ENCODE measurements at places on chromosomes 11 and 22.

- H3K4me3 ChIP-seq = no peak overlapping the region
- H3K27ac ChIP-seq = no peak overlapping the region
- DNase-seq = no peak
Observed at GRCh38 chr11:67051180-67051893, 5.3 kb upstream of the RHOD start.

DNA sequence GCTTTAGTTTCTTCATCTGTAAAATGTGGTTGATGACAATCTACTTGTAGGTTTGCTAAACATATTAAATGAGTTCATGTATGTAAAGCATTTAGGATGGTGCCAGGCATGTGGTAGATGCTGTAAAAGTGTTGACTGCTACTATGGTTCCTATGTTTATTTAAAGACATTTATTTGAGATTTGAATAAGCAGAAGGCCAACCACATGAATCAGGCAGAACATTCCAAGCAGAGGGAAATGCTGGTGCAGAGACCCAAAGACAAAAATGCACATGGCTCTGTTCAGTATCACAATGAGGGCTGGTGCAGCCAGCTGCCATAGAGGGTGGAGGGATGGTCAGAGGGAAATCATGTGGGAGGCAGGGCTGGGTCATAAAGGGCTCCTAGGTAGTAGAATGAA lies 156.2 kb upstream of the PDGFD start:
- H3K4me1 ChIP-seq = no peaks in the 10 kb centered on the region
- no peak overlapping the region for H3K27ac ChIP-seq
- peak; percentile 63 for DNase-seq
- no peaks in the 10 kb centered on the region for H3K27me3 ChIP-seq

- no peak overlapping the region for H3K4me3 ChIP-seq
- H3K36me3 ChIP-seq = no peaks in the 10 kb centered on the region
- H3K4me1 ChIP-seq = no peaks in the 10 kb centered on the region
- H3K27me3 ChIP-seq = peaks cover 34% of the 10 kb centered on the region
- no peak overlapping the region for H3K27ac ChIP-seq
Observed at GRCh38 chr22:27171212-27171611, 513.8 kb downstream of the MIAT start.

DNA sequence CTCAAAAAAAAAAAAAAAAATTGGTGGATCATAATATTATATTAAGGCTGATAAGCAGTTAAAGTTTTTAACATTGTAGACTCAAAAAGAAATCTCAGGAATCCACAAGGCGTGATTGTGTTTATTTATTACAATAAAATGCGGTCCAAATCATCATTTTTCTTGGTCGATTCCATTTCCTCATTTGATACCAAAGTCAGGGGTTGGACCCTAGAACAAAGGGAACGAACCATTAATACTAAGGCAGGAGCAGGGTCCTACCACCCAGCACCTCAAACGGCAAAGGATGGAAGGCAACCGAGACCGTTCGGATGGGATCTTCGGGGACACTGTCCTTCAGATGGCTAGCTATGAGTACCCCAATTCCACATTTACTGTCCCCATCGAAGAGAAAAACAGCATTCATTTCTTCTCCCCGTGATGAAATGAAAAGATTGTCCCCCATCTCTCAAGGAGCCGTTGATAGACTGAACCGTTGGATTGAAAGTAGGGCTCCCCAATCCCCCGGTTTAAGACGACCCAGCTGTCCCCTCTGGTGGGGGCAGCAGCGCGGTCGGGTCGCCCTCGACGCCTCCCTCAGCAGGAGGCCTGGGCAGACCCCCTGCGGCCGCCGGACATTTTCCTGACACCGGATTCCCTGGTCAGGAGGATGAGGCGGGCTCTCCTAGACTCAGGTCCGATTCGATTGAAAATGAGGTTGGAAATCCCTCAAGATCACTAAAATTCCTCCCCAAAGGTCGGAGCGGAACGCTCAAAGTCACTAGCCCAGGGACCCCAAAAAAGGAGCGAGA lies 607 bp downstream of the DMC1 start:
- H3K4me1 ChIP-seq = no peaks in the 10 kb centered on the region
- H3K36me3 ChIP-seq = no peaks in the 10 kb centered on the region
- H3K4me3 ChIP-seq = peak overlapping the region; percentile 45

- DNase-seq = no peak
- no peaks in the 10 kb centered on the region for H3K4me1 ChIP-seq
- H3K36me3 ChIP-seq = no peaks in the 10 kb centered on the region
- H3K4me3 ChIP-seq = no peak overlapping the region
- H3K27ac ChIP-seq = no peak overlapping the region
Observed at GRCh38 chr11:106105986-106106385, 28.5 kb downstream of the AASDHPPT start.

GRCh38 chr11:33000181-33000580 lies 15.5 kb upstream of the DEPDC7 start:
- peaks cover 12% of the 10 kb centered on the region for H3K4me1 ChIP-seq
- H3K36me3 ChIP-seq = no peaks in the 10 kb centered on the region
- DNase-seq = peak; percentile 89
- no peak overlapping the region for H3K4me3 ChIP-seq
- H3K27ac ChIP-seq = peak overlapping the region; percentile 71

GRCh38 chr11:126375726-126376125 lies 20.2 kb downstream of the ST3GAL4 start:
- no peak overlapping the region for H3K27ac ChIP-seq
- no peaks in the 10 kb centered on the region for H3K27me3 ChIP-seq
- no peak overlapping the region for H3K4me3 ChIP-seq
- no peaks in the 10 kb centered on the region for H3K36me3 ChIP-seq
- peak; percentile 86 for DNase-seq

GRCh38 chr11:111729831-111730311 lies 36.3 kb downstream of the PPP2R1B start:
- H3K4me3 ChIP-seq = no peak overlapping the region
- peaks cover 22% of the 10 kb centered on the region for H3K36me3 ChIP-seq

DNA sequence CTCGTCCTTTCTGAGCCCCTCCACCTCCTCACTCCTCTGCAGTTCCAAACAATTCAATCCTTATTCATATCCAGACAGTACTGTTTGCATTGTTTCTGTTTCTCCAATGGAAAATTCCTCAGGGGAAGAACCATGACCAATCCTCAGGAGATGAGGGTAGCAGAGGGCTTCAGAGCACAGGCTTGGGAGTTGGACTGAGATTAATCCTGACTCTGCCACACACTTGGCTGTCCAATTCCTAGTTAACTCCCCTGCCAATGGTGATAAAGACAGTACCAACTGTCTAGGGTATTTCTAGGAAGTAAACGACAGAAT lies 58.0 kb downstream of the MICAL3 start:
- DNase-seq = no peak
- no peak overlapping the region for H3K27ac ChIP-seq
- H3K4me1 ChIP-seq = peaks cover 30% of the 10 kb centered on the region
- peaks cover 2% of the 10 kb centered on the region for H3K36me3 ChIP-seq

DNA sequence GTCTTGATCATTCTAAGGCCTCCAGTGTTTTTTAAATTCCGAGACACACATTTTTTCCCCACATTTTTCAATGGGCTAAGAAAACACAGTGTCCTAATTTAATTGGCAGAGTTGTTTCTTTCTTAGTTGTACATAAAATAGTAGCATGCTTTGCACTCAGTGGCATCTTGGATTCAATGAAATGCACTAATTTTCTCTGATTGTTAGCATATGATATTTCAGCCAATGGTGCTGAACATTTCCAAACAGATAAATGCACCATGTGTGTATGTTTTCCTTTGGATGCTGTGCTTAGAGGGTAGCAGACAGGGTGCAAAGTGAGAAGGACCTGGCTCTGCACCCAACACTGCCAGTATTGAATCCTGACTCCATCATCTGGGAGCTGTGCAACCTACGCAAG lies 103.5 kb downstream of the LDLRAD3 start:
- peaks cover 4% of the 10 kb centered on the region for H3K4me1 ChIP-seq
- no peak overlapping the region for H3K27ac ChIP-seq
- no peak for DNase-seq
- no peaks in the 10 kb centered on the region for H3K27me3 ChIP-seq
- no peak overlapping the region for H3K4me3 ChIP-seq

DNA sequence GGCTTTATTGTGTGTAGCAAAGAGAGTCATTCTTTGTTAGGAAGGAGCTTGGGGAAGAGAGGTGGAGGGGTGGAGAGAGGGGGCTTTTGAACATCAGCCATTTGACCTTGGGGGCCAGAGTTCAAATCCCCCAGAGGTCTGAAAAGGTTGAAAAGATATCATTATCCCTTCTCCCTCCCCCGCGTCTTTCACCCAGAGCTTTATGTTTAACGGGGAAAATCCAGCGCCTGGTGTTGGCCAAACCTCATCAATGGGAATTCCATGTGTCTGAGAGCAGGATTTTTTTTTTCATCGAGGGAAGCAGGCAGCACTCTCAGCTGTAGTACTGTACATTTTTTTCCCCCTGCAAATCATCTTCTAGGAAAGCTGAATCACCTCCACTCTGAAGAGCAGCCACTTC lies 122.4 kb upstream of the HSD17B12 start:
- no peak overlapping the region for H3K4me3 ChIP-seq
- peaks cover 57% of the 10 kb centered on the region for H3K27me3 ChIP-seq
- no peaks in the 10 kb centered on the region for H3K36me3 ChIP-seq
- no peaks in the 10 kb centered on the region for H3K4me1 ChIP-seq
- H3K27ac ChIP-seq = no peak overlapping the region

- H3K4me3 ChIP-seq = no peak overlapping the region
- peaks cover 9% of the 10 kb centered on the region for H3K27me3 ChIP-seq
- H3K36me3 ChIP-seq = no peaks in the 10 kb centered on the region
- H3K27ac ChIP-seq = no peak overlapping the region
- peak; percentile 43 for DNase-seq
- no peaks in the 10 kb centered on the region for H3K4me1 ChIP-seq
Observed at GRCh38 chr11:35859301-35859700, 84.6 kb upstream of the LDLRAD3 start.

- no peaks in the 10 kb centered on the region for H3K27me3 ChIP-seq
- no peaks in the 10 kb centered on the region for H3K36me3 ChIP-seq
- H3K4me1 ChIP-seq = no peaks in the 10 kb centered on the region
- H3K4me3 ChIP-seq = no peak overlapping the region
Observed at GRCh38 chr11:35126879-35127581, 11.9 kb upstream of the CD44 start.

DNA sequence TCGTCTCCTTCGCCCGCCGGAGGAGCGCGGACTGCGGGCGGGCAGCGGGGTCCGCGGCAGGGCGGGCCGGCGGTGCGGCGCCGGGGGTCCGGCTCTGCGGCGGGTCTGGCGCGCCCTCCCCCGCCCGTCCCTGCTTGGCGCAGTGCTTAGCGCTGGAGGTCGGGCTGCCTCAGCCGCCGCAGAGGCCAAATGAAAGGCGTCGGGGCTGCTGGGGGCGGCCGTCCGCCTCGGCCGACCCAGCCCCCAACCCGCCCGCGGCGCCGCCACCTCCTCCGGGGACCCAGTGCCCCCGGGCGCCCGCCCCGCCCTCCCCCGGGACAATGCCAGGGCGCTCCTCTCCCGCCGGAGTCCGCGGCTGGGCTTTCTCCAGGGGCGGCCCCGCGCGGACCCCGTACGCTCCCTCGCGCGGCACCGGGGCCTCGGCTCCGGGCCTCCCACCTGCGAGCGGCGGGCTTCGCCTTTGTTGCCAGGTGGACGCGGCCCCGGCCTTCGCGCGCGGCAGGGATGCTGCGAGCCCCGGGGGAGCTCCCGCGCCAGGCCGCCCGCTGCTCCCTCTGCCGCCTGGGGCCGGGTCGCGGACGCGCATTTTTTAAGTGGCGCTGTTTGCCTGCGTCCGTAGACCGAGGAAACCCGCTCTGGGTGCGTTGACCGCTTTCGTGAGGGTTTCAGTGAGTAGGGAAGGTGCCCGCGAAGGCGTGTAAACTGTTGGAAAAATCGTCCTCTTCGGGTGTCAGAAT lies 583 bp downstream of the APLP2 start:
- peak overlapping the region; percentile 90 for H3K4me3 ChIP-seq
- H3K27me3 ChIP-seq = no peaks in the 10 kb centered on the region
- peak; percentile 13 for DNase-seq
- H3K4me1 ChIP-seq = peaks cover 4% of the 10 kb centered on the region
- peak overlapping the region; percentile 73 for H3K27ac ChIP-seq

- H3K4me3 ChIP-seq = no peak overlapping the region
- H3K4me1 ChIP-seq = peaks cover 5% of the 10 kb centered on the region
- H3K27ac ChIP-seq = no peak overlapping the region
- no peaks in the 10 kb centered on the region for H3K36me3 ChIP-seq
- no peak for DNase-seq
Observed at GRCh38 chr11:34252651-34253050, 105.2 kb downstream of the ABTB2 start.

- H3K27me3 ChIP-seq = peaks cover 30% of the 10 kb centered on the region
- no peaks in the 10 kb centered on the region for H3K36me3 ChIP-seq
- no peak for DNase-seq
- no peaks in the 10 kb centered on the region for H3K4me1 ChIP-seq
Observed at GRCh38 chr11:61082931-61083531, 19.3 kb upstream of the CD5 start.

DNA sequence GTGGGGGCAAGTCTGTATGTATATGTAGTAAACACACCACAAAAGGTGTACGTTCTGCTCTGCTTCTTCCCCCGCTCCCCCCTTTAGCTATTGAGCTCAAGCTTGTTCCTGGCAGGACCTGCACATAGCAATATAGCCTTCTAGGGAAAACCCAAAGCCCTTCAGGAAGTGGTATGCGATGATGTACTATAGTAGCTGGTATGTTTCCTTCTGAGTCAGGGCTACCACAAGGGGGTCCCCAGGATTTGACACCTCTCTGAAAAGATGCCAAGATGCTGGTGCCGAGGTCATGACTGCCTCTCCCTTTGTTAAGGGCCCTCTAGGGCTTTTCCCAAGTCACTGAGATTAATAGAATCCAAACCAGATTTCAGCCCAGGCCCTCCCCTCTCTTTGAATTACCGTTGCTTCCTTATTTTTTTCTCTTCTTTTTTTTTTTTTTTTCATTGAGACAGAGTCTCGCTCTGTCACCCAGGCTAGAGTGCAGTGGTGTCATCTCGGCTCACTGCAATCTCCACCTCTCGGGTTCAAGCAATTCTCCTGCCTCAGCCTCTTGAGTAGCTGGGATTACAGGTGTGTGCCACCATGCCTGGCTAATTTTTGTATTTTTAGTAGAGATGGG lies 268.4 kb downstream of the ETS1 start:
- DNase-seq = peak; percentile 44
- no peaks in the 10 kb centered on the region for H3K36me3 ChIP-seq
- H3K4me3 ChIP-seq = no peak overlapping the region
- no peak overlapping the region for H3K27ac ChIP-seq

- H3K27ac ChIP-seq = no peak overlapping the region
- no peaks in the 10 kb centered on the region for H3K36me3 ChIP-seq
- peaks cover 11% of the 10 kb centered on the region for H3K27me3 ChIP-seq
- no peak overlapping the region for H3K4me3 ChIP-seq
- peaks cover 8% of the 10 kb centered on the region for H3K4me1 ChIP-seq
Observed at GRCh38 chr11:119571311-119571710, 148.3 kb upstream of the THY1 start.

GRCh38 chr11:129308241-129308865 lies 67.3 kb upstream of the BARX2 start:
- DNase-seq = no peak
- no peak overlapping the region for H3K4me3 ChIP-seq
- H3K4me1 ChIP-seq = no peaks in the 10 kb centered on the region
- H3K27me3 ChIP-seq = no peaks in the 10 kb centered on the region

GRCh38 chr22:44042249-44043218 lies 18.4 kb downstream of the PARVB start:
- no peaks in the 10 kb centered on the region for H3K27me3 ChIP-seq
- peaks cover 7% of the 10 kb centered on the region for H3K4me1 ChIP-seq
- H3K4me3 ChIP-seq = no peak overlapping the region
- peaks cover 2% of the 10 kb centered on the region for H3K36me3 ChIP-seq
- H3K27ac ChIP-seq = no peak overlapping the region

- no peaks in the 10 kb centered on the region for H3K27me3 ChIP-seq
- DNase-seq = no peak
- H3K27ac ChIP-seq = no peak overlapping the region
- H3K4me3 ChIP-seq = no peak overlapping the region
- no peaks in the 10 kb centered on the region for H3K4me1 ChIP-seq
Observed at GRCh38 chr11:59152312-59152951, 9.8 kb downstream of the FAM111A start.

- DNase-seq = peak; percentile 88
- H3K4me1 ChIP-seq = peaks cover 21% of the 10 kb centered on the region
- no peaks in the 10 kb centered on the region for H3K36me3 ChIP-seq
- H3K27me3 ChIP-seq = no peaks in the 10 kb centered on the region
- no peak overlapping the region for H3K27ac ChIP-seq
Observed at GRCh38 chr11:93051186-93051585, 81.7 kb downstream of the MTNR1B start.

Data from IMR-90 (cell line).